IPS DF 6.9 (cell line): ENCODE measurements at places on chromosomes 6 and 20.

- no peak overlapping the region for H3K4me3 ChIP-seq
- no peak for DNase-seq
- no peaks in the 10 kb centered on the region for H3K36me3 ChIP-seq
Observed at GRCh38 chr6:153121311-153121710, 9.8 kb downstream of the RGS17 start.

- H3K27me3 ChIP-seq: peaks cover 72% of the 10 kb centered on the region
- H3K27ac ChIP-seq: no peak overlapping the region
- H3K4me3 ChIP-seq: no peak overlapping the region
- no peaks in the 10 kb centered on the region for H3K4me1 ChIP-seq
- DNase-seq: no peak
- no peaks in the 10 kb centered on the region for H3K36me3 ChIP-seq
Observed at GRCh38 chr6:99590728-99591672, 15.6 kb upstream of the PRDM13 start.

DNA sequence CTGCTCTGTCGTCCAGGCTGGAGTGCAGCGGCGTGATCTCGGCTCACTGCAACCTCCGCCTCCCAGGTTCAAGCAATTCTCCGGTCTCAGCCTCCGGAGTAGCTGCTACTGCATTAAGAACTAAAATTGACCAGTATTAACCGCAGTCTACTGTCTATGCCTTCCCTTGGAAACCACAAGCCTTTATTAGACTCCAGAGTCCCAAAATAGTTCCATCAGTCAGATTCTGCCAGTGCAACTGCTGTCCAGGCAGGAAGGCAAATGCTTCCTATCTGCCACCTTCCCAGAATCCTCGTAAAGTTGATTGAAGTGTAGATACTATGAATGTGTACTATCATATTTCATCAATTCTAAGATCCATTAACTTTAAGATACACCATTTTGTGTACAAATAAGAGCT lies 16.7 kb downstream of the KAT14 start:
- no peak for DNase-seq
- H3K27me3 ChIP-seq: no peaks in the 10 kb centered on the region
- H3K4me1 ChIP-seq: no peaks in the 10 kb centered on the region
- H3K27ac ChIP-seq: no peak overlapping the region
- H3K36me3 ChIP-seq: peaks cover 8% of the 10 kb centered on the region; the same call in 1 of the 2 replicates

GRCh38 chr6:106637717-106638341 lies 8.5 kb downstream of the QRSL1 start:
- H3K36me3 ChIP-seq: peaks cover 4% of the 10 kb centered on the region; the same call in 1 of the 2 replicates
- H3K4me1 ChIP-seq: peaks cover 6% of the 10 kb centered on the region; the same call in 1 of the 2 replicates
- H3K4me3 ChIP-seq: no peak overlapping the region
- no peak for DNase-seq

GRCh38 chr20:13220194-13220903 lies 725 bp upstream of the ISM1 start:
- 0 out of 2 replicates have a peak, but pooled peaks cover 3% of the 10 kb centered on the region for H3K36me3 ChIP-seq
- no peak for DNase-seq
- peak overlapping the region; percentile 71; the same call in 1 of the 2 replicates for H3K4me3 ChIP-seq
- peaks cover 33% of the 10 kb centered on the region for H3K27me3 ChIP-seq
- no peak overlapping the region for H3K27ac ChIP-seq
- no peaks in the 10 kb centered on the region for H3K4me1 ChIP-seq

DNA sequence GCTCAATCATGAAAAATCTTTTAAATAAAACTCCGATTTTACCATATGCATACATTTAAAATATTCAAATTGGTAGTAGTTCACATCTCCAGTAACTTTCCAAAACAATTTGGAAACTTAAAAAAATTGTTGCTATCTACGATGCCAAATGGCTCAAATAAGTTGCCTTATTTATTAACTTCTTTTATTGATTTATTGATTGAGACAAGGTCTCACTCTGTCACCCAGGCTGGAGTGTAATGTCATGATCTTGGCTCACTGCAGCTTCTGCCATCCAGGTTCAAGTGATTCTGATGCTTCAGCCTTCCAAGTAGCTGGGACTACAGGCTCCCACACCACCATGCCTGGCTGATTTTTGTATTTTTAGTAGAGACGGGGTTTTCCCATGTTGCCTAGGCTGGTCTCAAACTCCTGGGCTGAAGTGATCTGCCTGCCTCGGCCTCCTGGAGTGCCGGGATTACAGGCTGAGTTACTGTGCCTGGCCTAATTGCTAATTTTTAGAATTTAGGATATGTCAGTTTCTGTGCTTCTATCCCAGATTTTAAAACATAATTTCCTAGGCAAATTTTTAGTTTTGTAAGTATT lies 12.9 kb downstream of the NKX2-4 start:
- DNase-seq: no peak
- no peak overlapping the region for H3K27ac ChIP-seq
- no peaks in the 10 kb centered on the region for H3K4me1 ChIP-seq
- H3K27me3 ChIP-seq: no peaks in the 10 kb centered on the region
- H3K4me3 ChIP-seq: no peak overlapping the region
- H3K36me3 ChIP-seq: peaks cover 6% of the 10 kb centered on the region; the same call in 1 of the 2 replicates

DNA sequence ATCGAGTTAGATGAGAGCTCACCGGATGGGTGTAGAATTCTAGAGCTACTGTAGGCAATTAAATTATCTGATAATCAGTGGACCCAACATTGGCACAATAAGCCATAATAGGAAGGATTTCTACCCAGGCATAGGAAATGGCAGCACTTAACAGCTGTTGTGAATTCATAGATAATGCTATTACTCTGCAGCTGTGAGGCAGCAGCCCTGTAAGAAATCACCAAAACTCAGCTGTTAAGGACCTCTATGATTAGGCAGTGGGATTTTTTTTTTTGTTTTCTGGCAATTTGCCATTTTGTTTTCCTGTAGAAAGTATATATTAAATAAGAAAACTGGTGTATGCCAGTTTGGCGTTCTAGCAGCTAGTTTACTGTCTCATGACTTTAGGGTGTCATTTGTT lies 609.1 kb upstream of the SLC35B3 start:
- H3K36me3 ChIP-seq: no peaks in the 10 kb centered on the region
- H3K4me1 ChIP-seq: no peaks in the 10 kb centered on the region
- H3K4me3 ChIP-seq: no peak overlapping the region
- DNase-seq: no peak

- no peak for DNase-seq
- no peak overlapping the region for H3K27ac ChIP-seq
- no peaks in the 10 kb centered on the region for H3K27me3 ChIP-seq
- no peak overlapping the region for H3K4me3 ChIP-seq
Observed at GRCh38 chr6:33885132-33886057, 81.6 kb upstream of the MLN start.

- no peak overlapping the region for H3K27ac ChIP-seq
- H3K36me3 ChIP-seq: no peaks in the 10 kb centered on the region
- DNase-seq: no peak
- H3K4me1 ChIP-seq: peaks cover 1% of the 10 kb centered on the region; the same call in 1 of the 2 replicates
Observed at GRCh38 chr20:48384147-48384818, 443.5 kb downstream of the PREX1 start.

- DNase-seq: no peak
- peaks cover 2% of the 10 kb centered on the region; the same call in 1 of the 2 replicates for H3K27me3 ChIP-seq
- no peaks in the 10 kb centered on the region for H3K36me3 ChIP-seq
- H3K4me3 ChIP-seq: no peak overlapping the region
- H3K27ac ChIP-seq: no peak overlapping the region
Observed at GRCh38 chr6:6315660-6316059, 4.8 kb downstream of the F13A1 start.

GRCh38 chr6:79878142-79878748 lies 69.1 kb downstream of the ELOVL4 start:
- H3K4me3 ChIP-seq: no peak overlapping the region
- no peak for DNase-seq
- H3K4me1 ChIP-seq: no peaks in the 10 kb centered on the region
- H3K36me3 ChIP-seq: no peaks in the 10 kb centered on the region
- H3K27ac ChIP-seq: no peak overlapping the region

GRCh38 chr6:90496258-90497016 lies 90.4 kb downstream of the MAP3K7 start:
- peaks cover 10% of the 10 kb centered on the region for H3K4me1 ChIP-seq
- no peak overlapping the region for H3K27ac ChIP-seq

- no peaks in the 10 kb centered on the region for H3K36me3 ChIP-seq
- no peak overlapping the region for H3K4me3 ChIP-seq
- H3K4me1 ChIP-seq: peaks cover 7% of the 10 kb centered on the region; the same call in 1 of the 2 replicates
- H3K27me3 ChIP-seq: no peaks in the 10 kb centered on the region
Observed at GRCh38 chr6:149012040-149012545, 265.3 kb downstream of the UST start.

- no peak overlapping the region for H3K4me3 ChIP-seq
- H3K27ac ChIP-seq: no peak overlapping the region
- no peaks in the 10 kb centered on the region; the same call in 1 of the 2 replicates for H3K36me3 ChIP-seq
- H3K4me1 ChIP-seq: no peaks in the 10 kb centered on the region
Observed at GRCh38 chr6:148526145-148526544, 183.5 kb downstream of the SASH1 start.

- no peaks in the 10 kb centered on the region for H3K36me3 ChIP-seq
- no peak for DNase-seq
- peaks cover 8% of the 10 kb centered on the region for H3K4me1 ChIP-seq
- H3K4me3 ChIP-seq: no peak overlapping the region
- H3K27ac ChIP-seq: no peak overlapping the region
Observed at GRCh38 chr20:24633026-24633425, 163.6 kb downstream of the SYNDIG1 start.

- H3K27me3 ChIP-seq: no peaks in the 10 kb centered on the region
- no peak overlapping the region for H3K27ac ChIP-seq
- H3K4me3 ChIP-seq: peak overlapping the region; percentile 98; the same call in 1 of the 2 replicates
Observed at GRCh38 chr6:43515808-43516207, 918 bp downstream of the YIPF3 start.

- no peak for DNase-seq
- no peak overlapping the region for H3K27ac ChIP-seq
- peak overlapping the region; percentile 23; the same call in 1 of the 2 replicates for H3K4me3 ChIP-seq
- no peaks in the 10 kb centered on the region for H3K4me1 ChIP-seq
Observed at GRCh38 chr6:75201901-75202672, 3.8 kb downstream of the COL12A1 start.

DNA sequence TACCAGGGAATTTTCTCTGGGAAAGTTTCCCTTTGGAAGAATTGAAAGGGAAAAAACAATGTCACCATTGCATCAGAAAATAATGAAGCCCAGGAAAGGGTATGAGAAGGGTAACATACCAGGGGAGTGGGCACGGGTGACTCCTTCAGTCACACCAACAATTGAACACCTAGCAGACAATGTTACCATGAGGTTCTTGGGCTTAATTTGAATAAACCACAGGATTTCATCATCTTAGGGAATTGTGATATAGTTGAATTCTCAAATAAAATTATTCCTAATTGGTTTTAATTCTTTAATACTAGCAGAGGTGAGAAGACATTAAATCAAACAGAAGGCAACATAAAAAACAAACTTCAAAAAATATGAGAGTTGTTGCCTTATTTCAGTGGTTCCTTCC lies 73.7 kb upstream of the RREB1 start:
- H3K36me3 ChIP-seq: no peaks in the 10 kb centered on the region
- H3K27ac ChIP-seq: no peak overlapping the region
- H3K4me1 ChIP-seq: no peaks in the 10 kb centered on the region
- no peaks in the 10 kb centered on the region for H3K27me3 ChIP-seq
- no peak overlapping the region for H3K4me3 ChIP-seq

DNA sequence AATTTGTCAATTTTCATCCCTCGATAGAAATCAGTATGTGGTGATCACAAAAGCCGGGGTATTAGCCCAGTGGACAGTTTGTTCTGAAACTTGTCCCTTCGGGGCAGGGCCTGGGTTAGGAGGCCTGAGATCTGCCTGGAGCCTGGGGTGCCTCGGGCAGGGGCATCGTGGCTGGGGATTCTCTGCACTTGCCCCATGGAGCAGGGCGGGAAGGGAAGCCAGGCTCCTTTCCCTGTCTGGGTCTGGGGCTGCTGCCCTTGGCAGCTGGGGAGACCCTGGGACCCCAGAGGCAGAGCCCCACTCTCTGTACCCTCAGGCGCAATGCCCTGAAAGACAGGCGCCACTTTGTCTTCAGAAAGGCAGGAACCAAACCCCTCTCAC lies 27.4 kb downstream of the NTSR1 start:
- H3K4me1 ChIP-seq: no peaks in the 10 kb centered on the region
- H3K4me3 ChIP-seq: no peak overlapping the region
- no peak overlapping the region for H3K27ac ChIP-seq
- no peaks in the 10 kb centered on the region for H3K27me3 ChIP-seq
- no peak for DNase-seq

DNA sequence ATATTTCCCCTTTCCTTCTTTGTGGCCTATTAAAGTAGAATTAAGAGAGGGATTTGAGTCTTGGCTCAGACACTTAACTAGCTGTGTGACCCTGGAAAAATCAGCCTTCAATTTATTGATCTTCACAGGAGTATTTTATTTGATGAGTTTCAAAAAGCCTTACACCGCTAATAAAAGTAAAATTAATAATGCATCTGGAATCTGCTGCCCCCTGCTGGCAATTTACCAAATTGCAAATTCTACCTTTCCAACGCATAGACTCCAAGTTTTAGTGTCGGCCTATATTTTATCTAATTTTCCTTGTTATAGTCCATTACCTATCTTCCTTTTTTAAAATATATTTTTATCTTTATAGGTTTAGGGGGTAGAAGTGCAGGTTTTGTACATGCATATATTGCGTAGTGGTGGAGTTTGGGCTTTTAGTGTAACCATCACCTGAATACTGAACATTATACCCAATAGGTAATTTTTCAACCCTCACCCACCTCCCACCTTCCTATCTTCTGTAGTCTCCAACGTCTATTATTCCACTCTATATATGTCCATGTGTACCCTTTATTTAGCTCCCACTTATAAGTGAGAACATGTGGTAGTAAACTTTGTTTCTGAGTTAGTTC lies 46.3 kb downstream of the GOPC start:
- H3K4me1 ChIP-seq: no peaks in the 10 kb centered on the region
- H3K36me3 ChIP-seq: no peaks in the 10 kb centered on the region
- no peak for DNase-seq
- no peak overlapping the region for H3K4me3 ChIP-seq
- no peaks in the 10 kb centered on the region for H3K27me3 ChIP-seq

GRCh38 chr20:58690396-58691135 lies 2.0 kb upstream of the NPEPL1 start:
- H3K27me3 ChIP-seq: no peaks in the 10 kb centered on the region
- no peak overlapping the region for H3K4me3 ChIP-seq
- no peak overlapping the region for H3K27ac ChIP-seq
- H3K4me1 ChIP-seq: peaks cover 10% of the 10 kb centered on the region
- no peak for DNase-seq
- H3K36me3 ChIP-seq: 0 out of 2 replicates have a peak, but pooled peaks cover 4% of the 10 kb centered on the region

GRCh38 chr6:141969201-141969600 lies 163.5 kb upstream of the GJE1 start:
- no peak overlapping the region for H3K4me3 ChIP-seq
- no peak overlapping the region for H3K27ac ChIP-seq
- no peaks in the 10 kb centered on the region for H3K4me1 ChIP-seq
- no peak for DNase-seq
- H3K36me3 ChIP-seq: no peaks in the 10 kb centered on the region

DNA sequence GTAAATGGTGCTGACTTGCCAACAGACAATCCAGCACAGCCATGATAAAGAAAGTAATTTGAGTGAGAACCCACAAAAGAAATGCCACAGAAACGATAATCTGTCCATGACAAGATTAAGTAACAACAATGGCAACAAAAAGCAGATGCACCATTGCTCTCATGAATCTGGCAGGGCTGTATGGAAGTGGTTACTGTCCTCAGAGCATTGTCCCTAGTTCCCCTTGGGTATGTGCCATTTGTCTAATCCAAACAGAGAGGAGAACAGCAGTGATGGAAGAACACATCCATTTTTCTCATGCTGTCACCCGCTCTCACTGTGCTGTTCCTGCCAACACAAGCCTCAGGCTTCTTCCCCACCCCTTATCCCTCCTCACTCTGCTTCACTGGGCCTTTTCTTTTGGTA lies 65.8 kb downstream of the REV3L start:
- no peak for DNase-seq
- no peaks in the 10 kb centered on the region for H3K36me3 ChIP-seq
- H3K27ac ChIP-seq: no peak overlapping the region
- no peak overlapping the region for H3K4me3 ChIP-seq

- DNase-seq: no peak
- H3K27ac ChIP-seq: no peak overlapping the region
- H3K4me1 ChIP-seq: no peaks in the 10 kb centered on the region
- H3K36me3 ChIP-seq: no peaks in the 10 kb centered on the region
- no peaks in the 10 kb centered on the region for H3K27me3 ChIP-seq
Observed at GRCh38 chr20:43140726-43141125, 49.0 kb downstream of the PTPRT start.
